ENCODE measurements at places on chromosomes 5 and 9.

- no peak for DNase-seq
Observed at GRCh38 chr9:20823051-20823450, 139.0 kb downstream of the FOCAD start.

DNA sequence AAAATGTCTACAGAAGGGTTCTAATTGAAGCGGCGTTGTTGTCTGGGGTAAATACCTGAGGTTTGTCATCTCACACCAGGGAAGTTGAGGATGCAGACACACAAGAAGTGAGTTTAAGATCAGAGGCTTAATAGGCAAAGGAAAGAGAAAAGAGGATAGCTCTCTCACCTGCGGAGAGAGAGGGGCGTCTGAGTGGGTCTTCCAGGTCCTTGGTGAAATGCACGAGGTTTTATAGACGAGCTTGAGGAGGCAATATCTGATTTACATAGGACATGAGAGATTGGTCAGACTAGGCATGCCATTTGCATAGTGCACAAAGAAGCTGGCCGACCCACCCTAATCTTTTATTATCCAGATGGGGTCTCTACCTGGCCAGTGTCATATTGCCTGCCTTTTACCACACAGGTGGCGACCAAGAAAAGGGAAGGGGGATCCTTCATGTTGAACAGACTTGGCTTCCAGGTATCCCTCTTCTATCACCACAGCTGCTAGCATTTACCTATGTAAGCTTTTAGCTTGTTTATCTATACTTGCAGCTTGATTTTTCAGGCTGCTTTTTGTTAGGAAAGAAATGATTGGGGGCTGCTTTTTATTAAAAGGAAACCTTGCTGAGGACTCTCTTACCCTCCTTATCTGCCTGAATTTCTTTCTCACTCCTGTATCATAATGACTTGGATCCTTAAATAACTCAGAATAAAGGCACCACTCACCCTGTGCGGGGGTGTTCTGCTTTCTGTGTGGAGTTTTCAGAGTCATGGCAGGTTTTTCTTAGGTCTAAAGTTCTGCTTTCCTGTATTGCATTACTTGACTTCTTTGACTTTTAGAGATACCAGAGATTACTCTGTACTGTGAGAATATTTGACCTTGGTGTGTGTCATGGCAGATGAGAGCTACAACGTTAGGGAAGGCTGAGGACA, 9.4 kb upstream of the GLT6D1 start:
- no peak for DNase-seq

GRCh38 chr5:6578676-6579343, 54.0 kb downstream of the NSUN2 start:
- DNase-seq: no peak

- DNase-seq: no peak
Observed at GRCh38 chr5:97839341-97840086, 656.5 kb upstream of the RIOK2 start.

DNA sequence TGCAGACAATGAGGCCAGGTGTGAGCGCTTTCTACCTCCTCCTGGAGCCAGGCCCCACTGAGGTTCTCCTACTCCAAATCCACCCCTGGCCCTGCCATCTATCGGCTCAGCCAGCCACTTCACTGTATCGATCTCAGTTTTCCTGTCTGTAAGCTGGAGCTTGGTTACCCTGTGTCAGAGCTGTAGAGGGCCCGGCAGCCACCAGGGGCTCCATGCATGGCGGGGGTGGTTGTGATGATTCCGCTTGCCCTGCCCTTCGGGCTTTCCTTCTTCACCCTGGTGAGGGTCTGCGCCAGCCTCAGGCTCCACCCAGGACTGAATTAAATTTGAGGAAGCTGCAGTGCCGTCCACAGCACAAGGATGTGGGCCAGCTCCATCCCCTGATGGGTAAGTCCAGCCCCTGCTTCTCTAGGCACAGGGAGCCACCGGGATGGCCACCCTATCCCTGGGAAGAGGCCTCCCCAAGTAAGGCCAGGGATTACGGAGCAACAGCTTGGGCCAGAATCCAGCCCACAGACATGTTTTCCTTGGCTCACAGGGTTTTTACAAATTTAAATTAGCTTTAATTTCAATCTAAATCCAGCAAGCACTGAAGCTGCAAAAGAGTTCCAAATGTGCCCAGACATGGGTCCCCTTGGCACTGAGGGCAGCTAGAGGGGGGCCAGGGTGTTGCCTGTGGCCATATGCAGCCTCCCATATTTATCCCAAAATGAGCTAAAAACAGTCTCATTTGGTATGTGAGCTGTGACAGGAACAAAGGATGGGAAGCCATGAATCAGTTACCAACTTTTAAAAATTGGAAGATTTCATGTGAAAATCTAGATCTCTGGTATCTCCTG, 89.1 kb upstream of the FBXW11 start:
- DNase-seq: no peak

GRCh38 chr5:16992006-16992405, 55.9 kb upstream of the MYO10 start:
- no peak for DNase-seq

GRCh38 chr5:446883-447263, 3.9 kb downstream of the EXOC3 start:
- DNase-seq: no peak

- no peak for DNase-seq
Observed at GRCh38 chr9:89869793-89870580, 265.2 kb downstream of the GADD45G start.

- DNase-seq: no peak
Observed at GRCh38 chr9:95726756-95727155, 148.7 kb upstream of the ERCC6L2 start.

GRCh38 chr5:76294573-76294972, 108.5 kb upstream of the IQGAP2 start:
- DNase-seq: no peak

- no peak for DNase-seq
Observed at GRCh38 chr9:134704498-134704897, 62.9 kb downstream of the COL5A1 start.

GRCh38 chr9:3939820-3940219, 360.0 kb downstream of the GLIS3 start:
- no peak for DNase-seq

DNA sequence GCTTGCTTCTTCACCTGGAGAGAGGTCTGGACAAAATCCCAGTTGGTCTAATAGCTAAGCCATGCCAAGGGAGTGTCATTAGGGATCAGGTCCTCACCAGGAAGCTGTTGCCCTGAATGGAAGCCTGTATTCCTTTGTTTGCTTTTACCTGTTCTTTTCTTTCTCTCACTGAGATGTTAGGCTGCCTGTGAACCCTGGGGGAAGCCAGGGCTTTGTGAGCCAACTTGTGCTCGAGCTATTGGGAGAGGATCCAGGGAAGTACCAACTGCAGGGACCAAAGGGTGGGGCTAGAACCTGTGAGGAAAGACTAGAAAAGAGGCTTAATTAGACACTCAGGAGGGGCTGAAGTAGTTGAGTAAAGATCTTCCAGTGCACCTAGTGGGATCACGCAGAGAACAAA, 451.2 kb upstream of the TLE4 start:
- DNase-seq: no peak

DNA sequence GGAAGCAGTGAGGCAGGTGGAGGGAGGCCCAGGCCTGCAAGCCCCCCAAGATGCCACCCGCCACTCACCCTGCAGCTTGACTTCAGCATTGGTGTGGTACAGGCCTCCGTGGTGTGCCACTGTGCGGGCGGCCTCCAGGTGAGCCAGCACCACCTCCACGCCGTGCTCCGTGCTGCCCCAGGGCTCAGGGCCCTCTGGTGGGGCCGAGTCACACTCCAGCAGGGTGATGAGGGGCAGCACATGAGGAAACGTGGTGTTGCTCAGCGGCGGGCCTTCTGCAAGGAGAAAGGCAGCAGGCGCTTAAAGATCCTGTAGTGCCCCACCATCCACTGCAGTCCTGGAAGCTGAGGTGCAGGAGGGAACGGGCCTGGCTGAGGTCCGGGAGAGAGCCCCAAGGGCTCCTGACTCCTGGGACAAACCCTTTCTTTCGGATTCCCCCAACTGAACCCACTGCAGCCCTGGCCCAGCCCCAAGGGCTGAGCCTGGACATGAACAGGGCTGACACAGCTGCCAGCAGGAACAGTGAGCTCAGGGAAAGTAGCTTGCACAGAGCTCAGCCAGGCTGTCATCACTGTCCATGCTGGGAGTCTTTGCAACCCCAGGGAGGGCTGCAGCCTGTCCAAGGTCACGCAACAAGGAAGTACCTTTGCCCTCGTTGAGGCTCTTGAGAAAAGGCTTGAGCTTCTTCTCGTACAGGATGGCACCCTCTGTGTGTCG, 4.7 kb upstream of the TOR2A start:
- no peak for DNase-seq

DNA sequence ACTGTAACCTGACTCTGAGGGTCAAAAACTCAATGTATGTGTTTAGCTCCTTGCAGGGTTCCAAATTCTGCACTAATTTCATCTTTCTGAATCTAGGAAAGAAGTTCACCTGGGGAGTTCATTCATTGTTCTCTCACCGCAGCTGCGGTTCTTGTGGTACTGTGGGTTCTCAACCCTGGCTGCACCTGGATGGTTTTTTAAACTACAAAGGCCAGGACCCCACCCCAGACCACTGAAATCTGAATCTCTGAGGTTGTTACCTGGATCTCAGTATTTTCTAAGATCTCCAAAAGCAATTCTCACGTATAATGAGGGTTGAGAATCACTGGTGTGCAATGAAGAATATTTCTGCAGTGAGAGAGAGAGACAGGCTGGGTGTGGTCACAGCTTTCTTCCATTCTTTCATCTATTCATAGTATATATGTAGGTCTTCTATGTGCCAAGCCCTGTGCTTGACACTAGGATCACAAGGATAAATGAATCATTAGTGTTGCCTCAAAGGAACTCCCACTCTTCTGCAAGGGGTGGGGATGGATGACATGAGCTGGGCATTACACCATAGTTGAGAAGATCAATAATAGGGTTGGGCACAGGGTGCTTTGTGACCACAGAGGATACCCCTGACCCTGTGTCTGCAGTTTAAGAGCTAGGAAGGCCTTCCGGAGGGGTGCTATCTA, 109.8 kb downstream of the GALNT10 start:
- no peak for DNase-seq

- DNase-seq: no peak
Observed at GRCh38 chr5:146883511-146883910, 5.0 kb upstream of the PPP2R2B start.

DNA sequence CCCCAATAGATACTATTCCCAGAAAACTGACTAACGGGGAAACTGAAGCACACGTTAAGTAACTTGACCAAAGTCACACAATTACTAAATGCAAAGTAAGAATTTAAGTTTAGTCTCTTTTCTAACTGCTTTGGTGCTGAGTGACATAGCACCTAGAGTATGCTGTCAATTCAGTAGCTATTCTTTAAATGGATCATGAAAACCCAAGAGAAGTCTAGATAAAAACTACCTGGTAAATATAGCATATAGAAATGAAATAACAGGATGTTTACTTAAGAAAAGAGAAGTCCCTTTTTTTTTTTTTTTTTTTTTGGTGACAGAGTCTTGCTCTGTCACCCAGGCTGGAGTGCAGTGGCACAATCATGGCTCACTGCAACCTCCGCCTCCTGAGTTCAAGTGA, 129.2 kb downstream of the PDE4D start:
- DNase-seq: no peak

DNA sequence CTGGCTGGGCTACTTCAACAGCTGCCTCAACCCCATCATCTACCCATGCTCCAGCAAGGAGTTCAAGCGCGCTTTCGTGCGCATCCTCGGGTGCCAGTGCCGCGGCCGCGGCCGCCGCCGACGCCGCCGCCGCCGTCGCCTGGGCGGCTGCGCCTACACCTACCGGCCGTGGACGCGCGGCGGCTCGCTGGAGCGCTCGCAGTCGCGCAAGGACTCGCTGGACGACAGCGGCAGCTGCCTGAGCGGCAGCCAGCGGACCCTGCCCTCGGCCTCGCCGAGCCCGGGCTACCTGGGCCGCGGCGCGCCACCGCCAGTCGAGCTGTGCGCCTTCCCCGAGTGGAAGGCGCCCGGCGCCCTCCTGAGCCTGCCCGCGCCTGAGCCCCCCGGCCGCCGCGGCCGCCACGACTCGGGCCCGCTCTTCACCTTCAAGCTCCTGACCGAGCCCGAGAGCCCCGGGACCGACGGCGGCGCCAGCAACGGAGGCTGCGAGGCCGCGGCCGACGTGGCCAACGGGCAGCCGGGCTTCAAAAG, 36.9 kb upstream of the TTC1 start:
- DNase-seq: no peak

GRCh38 chr5:39668980-39669379, 244.2 kb upstream of the DAB2 start:
- no peak for DNase-seq

DNA sequence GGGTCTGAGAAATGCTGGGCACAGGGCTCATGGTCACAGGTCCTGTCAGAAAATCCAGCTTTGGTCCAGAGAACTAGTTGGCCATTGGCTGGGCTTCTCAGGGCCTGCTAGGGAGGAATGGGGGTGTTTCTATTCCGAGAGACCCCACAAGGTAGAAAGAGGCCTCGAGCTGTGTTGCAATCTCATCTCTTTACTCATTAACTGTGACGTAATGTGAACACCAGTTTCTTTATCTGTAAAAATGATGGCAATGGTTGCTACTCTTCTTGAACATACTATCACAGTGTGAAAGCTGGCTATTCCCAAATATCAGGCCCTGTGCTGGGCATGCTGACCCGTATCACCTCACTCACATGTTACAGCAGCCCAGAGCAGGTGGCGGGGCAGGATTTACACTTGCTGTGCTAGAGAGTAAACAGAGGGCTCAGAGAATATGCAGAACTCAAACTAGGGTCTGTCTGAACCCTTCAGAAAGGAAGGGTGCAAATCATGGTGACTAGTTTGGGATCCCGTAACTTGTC, 35.7 kb upstream of the SLC25A51 start:
- no peak for DNase-seq

DNA sequence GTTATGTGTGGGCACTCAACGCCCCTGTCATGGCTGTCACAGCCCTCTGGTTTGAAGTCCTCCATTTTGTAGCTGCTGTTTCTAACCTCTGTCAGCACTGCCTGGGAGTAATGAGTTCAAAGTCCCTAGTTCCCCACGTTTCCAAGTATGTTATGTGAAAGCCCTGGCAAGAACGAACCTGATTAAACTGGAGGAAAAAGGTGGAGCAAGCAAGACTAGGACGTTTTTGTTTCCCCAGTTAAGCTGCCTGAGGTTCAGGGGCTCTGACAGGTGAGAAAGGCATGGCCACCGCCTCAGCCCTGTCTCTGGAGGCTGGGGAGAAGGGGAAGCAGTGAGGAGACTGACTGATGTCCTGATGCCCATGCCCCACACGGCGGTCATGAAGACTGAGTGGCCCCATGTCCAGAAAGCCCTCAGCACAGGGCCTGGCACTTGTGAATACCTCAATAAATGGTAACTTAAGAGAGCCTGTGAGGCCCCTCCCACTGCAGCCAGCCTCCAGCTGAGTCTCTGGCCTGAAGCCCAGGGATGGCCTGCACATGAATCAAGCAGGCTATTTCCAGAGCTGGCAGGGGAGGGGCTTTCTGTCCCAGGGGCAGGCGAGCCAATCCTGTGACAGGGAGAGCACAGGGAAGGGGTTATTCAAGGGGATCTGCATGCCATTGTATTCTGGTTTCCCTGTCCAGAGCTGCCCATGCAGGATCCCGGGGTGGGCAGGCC, 61.8 kb downstream of the PFDN1 start:
- DNase-seq: no peak

- no peak for DNase-seq
Observed at GRCh38 chr5:60533789-60534188, 166.2 kb downstream of the DEPDC1B start.

- DNase-seq: peak; percentile 70
Observed at GRCh38 chr5:132386644-132387286, 17.3 kb downstream of the SLC22A5 start.
